ENCODE measurements at places on chromosomes 5 and 9.

DNA sequence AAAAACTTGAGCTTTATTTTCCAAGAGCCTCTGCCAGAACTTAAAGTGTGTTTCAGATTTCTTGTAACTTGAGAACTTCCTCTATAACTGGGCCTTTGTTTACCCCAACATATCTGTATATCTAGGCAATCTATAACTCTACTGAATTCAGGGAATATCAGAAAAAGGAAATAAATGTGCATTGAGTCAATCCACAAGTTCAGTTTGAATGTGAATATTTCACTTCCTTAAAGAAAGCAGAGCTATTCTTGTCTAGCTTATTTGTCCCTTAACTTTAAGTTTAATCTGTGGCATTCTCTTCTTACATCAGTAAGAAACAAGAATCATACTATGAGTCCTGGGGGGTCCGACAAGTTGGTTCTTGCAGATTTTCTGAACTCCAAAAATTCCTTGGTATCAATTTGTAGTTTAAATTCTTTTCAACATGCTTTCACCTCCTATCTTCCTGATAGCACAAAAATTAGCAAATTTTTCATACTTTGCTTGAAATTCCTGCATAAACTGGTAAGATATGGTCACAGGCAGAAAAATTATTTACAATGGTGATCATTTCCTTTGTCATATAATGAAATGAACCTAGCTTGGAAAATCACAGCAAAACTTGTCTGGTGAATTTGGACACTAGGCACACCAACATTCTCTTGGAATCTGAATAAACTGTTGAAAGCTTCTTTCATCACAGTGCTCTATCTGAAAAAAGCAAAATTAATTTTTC is 19.8 kb upstream of the ITGA1 start:
- DNase-seq, result no peak

GRCh38 chr9:123965801-123966686 is 36.1 kb upstream of the DENND1A start:
- no peak for DNase-seq

GRCh38 chr5:142472306-142472951 is 147.6 kb upstream of the SPRY4 start:
- DNase-seq, result no peak

DNA sequence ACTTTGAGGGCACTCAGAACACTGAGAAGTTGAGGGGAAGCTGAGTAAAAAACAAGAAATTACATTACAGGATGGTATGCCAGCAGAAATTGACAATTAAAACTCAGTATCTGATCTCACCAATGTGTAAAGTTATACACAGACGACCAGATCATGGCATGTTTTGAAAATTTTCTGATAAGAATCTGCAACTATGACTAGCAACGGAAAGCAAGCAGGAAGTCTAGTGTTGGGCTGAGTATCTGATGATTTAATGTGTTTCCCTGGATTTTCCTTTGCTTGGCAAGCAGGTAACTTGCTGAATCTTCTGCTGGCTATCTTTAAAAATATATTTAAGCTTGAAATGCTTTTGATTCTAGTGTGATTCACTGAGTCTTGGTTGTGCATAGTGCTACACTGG is 5.2 kb upstream of the GCNT4 start:
- no peak for DNase-seq

- no peak for DNase-seq
Observed at GRCh38 chr5:159385536-159385935, 55.2 kb upstream of the IL12B start.

- no peak for DNase-seq
Observed at GRCh38 chr9:1025131-1025530, 25.0 kb upstream of the DMRT2 start.

DNA sequence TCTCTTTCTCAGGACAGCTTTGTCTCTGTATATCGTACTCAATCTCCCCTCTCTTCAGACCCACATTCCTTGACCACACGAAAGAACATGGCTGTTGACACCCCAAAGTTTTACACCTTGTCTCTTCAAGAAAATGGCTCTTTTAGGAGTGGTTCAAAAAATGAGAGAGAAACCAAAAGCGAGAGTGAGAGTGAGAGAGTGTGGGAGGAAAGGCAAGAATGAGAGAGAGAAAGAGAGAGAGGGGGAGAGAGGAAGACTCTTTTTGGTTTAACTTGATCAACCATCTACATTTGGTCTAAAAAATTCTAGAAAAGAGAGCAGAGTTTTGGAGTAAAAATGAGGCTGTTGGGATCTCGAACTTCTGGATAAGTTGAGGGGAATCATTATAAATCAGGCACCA is 581.8 kb upstream of the WWC1 start:
- DNase-seq, result no peak

GRCh38 chr9:134040176-134040565 is 14.9 kb downstream of the BRD3OS start:
- DNase-seq, result no peak

GRCh38 chr5:10876006-10876744 is 115.1 kb upstream of the DAP start:
- DNase-seq, result peak; percentile 42

DNA sequence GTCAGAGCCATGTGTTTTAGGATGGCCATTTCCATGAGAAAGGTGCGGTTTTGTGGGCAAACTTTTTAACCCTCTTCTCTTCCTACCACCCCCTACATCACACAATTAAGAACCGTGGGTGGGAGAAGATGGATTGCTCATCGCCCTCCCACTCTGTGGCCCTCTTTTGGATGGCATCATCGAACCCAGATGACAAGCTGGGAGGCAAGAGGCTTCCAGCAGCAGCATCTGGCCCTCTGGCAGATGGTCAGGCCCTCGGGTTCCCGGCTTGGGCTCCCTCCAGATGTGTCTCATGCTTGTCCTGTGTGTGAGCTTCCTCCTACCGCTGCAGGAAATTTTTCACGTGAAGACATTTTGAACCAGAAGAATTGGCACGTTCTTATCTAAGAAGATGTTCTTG is 199.9 kb downstream of the EBF1 start:
- no peak for DNase-seq

DNA sequence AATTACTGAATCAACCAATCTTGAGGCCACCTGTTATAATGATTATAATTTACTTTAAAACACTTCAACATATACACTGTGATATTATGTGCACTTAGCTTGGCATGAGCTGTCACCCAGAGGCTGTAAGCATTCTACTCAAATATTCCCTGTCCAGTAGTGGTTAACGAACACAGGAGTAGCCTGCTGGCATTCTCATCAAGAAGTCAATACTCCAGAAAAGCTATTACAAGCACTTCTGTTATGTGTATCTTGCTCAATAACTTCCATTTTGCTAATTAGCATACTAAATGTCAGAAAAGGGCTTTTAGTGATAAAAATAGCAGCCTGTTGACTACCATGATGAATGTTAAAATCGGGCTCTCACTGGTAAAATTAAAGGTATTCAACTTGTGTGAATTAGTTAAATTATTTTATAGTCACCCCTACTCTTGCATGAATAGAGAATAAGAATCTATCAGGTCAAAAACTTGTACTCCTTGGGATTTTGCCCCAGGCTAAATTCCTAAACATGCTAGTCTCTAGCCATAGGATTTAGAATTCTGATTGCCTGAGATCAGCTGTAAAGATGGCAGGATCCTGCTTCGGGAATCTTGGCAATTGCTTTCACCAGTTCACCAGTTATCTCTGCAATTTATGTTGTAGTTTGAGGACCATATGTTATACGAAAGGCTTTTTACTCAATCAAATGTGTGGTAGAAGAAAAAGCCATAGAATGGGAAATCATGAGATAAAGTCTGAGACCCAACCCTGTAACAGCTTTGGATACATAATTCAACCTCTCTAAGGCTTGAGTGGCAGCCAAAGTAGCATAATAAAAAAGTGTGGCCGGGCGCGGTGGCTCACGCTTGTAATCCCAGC is 43.4 kb upstream of the PAM start:
- DNase-seq, result no peak

- DNase-seq, result no peak
Observed at GRCh38 chr5:53116597-53116996, 7.0 kb upstream of the MOCS2 start.

DNA sequence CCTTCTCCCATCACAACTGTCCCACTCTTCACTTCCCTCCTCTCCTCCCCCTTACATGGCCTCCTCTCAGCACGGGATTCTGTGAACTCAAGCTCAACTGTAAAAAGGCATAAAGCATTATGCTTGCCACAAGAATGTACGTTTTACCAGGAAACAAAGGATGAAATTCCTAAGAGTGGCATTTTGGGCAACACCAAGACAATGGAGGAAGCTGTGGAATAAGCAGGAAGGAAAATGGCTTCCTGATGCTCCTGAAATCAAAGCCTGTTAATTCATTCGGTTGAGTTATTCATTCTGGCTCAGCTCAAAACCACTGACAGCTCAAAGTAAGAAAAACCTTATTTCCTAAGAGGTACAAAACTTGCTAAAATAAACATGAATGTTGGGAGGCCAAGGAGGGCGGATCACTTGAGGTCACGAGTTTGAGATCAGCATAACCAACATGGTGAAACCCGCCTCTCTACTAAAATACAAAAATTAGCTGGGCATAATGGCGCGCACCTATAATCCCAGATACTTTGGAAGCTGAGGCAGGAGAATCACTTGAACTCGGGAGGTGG is 40.8 kb upstream of the DMRT1 start:
- no peak for DNase-seq

GRCh38 chr5:26645659-26646058 is 392.7 kb downstream of the CDH9 start:
- DNase-seq, result no peak

DNA sequence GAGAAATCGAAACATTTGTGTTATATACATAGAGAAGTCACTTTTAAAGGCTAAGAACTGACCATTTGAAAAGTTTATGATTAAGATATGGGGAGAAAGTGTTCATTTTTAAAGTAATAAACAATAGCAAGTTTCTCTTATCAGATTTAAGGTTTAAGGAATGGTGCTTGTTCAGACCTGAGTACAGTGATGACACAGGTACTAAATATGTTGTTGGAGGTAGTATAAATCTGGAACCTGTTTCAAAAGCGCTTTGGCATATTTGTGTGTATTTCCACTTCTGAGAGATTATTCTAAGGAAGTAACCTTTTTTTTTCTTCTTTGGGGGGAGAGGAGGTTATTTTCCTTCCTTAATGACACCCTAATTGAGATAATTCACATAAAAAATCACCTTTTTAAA is 18.4 kb downstream of the CDC42SE2 start:
- DNase-seq, result no peak

GRCh38 chr5:61991866-61992265 is 314.1 kb upstream of the KIF2A start:
- no peak for DNase-seq

DNA sequence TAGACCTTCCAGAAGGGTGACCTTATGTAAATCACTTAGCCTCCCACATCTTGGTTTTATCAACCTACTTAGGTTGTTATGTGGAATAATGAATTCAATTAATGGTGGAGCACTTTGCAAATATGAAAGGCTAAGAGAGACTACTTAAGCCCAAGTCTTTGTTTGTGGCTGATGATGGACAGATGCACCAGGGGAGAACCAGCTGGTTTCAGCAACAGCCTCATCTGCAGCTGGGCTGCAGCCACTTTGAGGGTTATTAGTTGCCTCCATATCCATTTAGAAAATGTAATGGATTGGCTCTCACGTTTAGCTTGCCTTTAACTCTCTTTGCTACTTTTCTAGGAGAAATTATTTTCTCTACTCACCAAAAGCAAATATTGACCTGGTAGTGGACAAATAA is 146.6 kb downstream of the ESM1 start:
- DNase-seq, result no peak

- no peak for DNase-seq
Observed at GRCh38 chr5:464446-464842, 21.5 kb downstream of the EXOC3 start.

DNA sequence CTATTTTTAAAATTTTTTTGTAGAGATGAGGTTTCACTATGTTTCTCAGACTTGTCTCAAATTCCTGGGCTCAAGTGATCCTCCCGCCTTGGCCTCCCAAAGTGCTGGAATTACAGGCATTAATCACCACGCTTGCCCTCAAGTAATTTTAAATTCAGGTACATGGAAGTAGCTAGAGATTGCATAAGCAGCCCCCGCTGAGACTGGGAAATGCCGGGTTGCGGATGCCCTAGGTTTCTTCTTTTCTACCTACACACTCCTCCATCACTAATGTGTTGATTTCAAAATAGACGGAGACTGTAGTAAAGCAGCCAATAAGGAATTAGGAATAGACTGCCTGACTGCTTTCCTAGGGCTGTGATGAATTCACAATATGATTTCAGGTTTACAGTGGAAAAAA is 202.4 kb downstream of the FANCC start:
- DNase-seq, result no peak

GRCh38 chr5:44911501-44911900 is 102.8 kb downstream of the MRPS30 start:
- DNase-seq, result no peak

DNA sequence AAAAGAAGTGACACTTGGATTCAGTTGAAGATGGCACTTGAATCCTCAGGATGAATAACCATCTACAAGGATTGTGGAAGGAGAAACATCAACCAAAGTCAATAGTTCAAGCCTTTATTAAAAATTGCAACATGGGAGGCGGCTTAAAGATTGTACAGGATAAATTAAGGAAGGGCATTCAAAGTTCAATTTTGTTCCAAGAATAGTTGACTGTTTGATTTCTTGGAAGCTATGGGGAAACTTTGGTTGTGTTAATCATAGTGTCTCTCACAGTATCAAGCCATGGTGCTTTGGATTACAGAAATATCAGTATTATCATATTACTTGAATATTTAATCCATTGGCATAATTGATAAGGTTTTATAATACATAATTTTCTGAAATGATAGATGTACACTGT is 1844.3 kb downstream of the MAT2B start:
- DNase-seq, result no peak

DNA sequence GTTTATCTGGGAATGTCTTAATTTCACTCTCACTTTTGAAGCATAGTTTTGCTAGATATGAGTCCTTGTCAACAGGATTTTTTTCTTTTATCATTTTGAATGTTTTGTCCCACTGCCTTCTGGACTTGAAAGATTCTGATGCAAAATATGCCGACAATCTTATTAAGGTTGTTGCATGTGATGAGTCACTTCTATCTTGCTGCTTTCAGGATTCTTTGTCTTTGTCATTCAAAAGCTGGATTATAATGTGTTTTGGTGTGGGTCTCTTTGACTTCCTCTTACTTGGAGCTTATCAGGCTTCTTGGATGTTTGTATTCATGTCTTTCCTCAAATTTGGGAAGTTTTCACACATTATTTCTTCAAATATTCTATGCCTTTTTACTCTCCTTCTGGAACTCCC is 33.8 kb downstream of the PLEKHG4B start:
- DNase-seq, result no peak

GRCh38 chr5:59287361-59287760 is 606.2 kb downstream of the PDE4D start:
- no peak for DNase-seq

- DNase-seq, result no peak
Observed at GRCh38 chr5:159179529-159180305, 29.6 kb downstream of the RNF145 start.

- no peak for DNase-seq
Observed at GRCh38 chr9:121348221-121348620, 21.8 kb downstream of the STOM start.

All from pons (tissue), 1 donor.